Skin of body (tissue), 3 donors: ENCODE measurements at places on chromosomes 6 and 20. TPM values are rescaled to one million over a fixed set of nuclear protein-coding genes. Genes with fewer than 3 reads are reported as not detected.

Gene PSMB8
- total RNA-seq = 15.7 TPM

DNA sequence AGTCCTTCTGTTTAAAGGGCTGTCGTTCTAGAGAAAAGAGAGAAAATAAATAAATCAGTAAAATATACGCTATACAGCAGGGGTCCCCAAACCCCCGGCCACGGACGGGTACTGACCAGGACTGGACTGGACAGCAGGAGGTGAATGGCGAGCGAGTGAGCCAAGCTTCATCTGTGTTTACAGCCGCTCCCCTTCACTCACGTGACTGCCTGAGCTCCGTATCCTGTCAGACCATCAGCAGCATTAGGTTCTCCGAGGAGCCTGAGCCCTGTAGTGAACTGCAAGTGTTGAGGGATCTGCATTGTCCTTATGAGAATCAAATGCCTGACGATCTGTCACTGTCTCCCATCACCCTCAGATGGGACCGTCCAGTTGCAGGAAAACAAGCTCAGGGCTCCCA, 76.5 kb downstream of the ZNF217 start:
- no peak for DNase-seq

Gene E2F3
- 5.6 TPM for total RNA-seq

Gene VARS1
- total RNA-seq = 29.1 TPM

DNA sequence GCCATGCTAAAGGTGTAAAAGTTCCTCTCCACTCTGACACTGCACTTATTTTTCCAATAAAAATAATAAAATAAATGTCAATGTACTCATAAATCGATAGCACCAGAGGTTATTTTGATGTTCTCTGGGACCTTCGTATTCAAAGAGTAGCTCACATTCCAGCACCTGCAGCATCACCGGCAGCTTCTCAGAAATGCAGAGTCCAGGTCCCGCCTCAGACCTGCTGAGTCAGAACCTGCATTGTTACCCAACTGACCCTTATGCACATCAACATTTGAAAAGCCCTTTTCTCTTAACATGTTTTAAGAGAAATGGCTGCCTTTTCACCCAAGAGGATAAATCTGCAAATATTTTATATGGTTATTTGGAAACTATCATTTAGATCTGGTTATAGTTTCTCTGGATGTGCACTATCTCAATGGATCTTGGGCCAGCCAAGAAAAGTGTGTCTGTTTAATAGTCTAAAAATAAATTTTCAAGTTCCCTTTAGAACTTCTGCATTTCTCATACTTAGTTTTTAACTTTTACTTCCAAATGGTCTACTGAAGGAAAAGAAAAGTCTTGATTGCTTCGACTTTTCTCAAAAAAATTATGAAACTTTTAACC, 216.2 kb upstream of the PRDM1 start:
- DNase-seq = no peak

Gene PRL
- 0.39 TPM for total RNA-seq

GRCh38 chr6:136920671-136921380, 1.3 kb upstream of the SLC35D3 start:
- no peak for DNase-seq

- DNase-seq = no peak
These were observed 68.8 kb downstream of the TMEM170B start for GRCh38 chr6:11606332-11606731.

Gene FAM217A
- total RNA-seq = not detected

DNA sequence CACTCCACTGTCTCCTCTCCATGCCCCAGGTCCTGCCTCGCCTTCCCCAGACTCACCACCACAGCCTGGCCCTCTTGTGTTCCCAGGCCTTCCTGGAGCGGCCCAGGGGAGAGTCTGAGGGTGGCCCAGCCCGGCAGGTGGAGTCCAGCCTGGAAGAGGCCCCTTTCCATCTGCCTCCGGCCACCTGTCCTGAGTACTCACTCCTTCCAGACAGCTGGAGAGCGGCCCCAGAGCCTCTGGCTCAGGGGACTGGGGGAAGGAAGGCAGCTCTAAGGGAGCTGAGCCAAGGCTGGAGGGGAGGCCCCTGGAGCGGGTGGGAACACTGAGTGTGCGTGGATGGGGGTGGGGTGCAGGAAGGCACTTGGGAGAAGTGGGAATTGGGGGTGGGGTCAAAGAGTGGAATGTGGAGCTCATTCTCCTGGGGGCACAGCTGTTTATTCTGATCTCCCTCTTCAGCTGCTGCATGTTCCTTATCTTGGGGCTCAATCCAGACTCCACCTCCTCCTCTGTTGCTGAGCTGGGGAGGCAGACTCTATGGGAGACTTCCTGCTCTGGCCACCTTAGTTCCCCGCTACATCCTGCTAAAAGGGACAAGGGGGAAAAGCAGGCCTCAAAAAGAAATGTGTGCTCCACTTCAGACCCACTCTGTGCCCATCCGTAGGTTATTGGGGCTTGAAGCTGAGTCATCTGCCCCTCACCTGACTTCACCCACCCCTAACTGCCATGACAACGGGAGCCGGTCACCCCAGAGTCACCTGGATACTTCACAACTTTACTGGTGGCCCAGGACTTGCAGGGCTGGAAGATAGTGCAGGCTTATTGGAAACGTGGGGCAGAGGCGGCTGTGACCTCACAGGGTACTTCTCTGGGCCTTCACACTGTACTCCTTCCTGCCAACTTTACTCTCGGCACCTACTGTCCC, 19.5 kb upstream of the TAF8 start:
- peak; percentile 74 for DNase-seq

Gene HLA-DRB5
- total RNA-seq = 0.79 TPM

DNA sequence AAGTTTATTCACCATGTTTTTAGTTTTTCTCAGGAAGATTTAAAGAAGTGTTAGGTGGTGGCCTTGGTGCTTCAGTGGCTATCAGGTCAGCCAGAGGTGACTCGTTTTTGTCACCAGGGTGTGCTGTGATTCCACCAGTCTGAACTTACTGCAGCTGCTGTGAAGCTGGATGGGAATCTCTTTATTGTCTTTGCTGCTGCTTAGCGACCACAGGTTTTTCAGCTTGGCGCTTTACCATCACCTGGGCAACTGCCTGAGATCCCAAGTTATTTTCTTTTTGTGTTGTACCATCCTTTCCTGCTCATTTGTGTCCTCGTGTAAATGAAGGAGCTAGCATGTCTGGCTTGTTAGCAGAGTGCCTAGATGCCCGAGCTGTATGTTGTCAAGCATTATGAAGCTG, 146.9 kb downstream of the MACROD2 start:
- peak; percentile 62 for DNase-seq

GRCh38 chr6:42185597-42185996, 9.2 kb downstream of the GUCA1B start:
- no peak for DNase-seq

Gene SENP6
- total RNA-seq = 136 TPM

Gene TXLNB
- total RNA-seq = 15.0 TPM

Gene PLG
- not detected for total RNA-seq

- no peak for DNase-seq
These were observed 89.4 kb downstream of the DTNBP1 start for GRCh38 chr6:15573384-15573783.

DNA sequence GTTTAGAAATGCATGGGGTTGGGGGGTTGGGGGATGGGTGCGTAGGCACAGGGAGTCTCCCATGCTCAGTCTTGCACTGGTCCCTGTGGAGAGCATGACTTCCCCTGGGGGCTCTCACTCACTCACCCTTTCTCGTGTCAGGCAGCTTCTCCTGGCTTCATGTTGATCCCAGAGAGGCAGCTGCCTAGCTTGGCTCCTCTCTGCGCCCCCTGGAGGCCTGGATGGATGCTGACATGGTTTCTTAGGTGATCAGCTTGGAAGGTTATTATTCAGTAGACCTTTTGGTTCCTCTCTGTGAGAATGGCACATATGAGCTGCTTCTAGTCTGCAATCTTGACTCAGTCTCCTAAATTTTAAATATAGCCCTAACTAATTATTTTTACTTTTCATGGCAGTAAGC, 109.3 kb upstream of the FAM83B start:
- DNase-seq = no peak

- DNase-seq = no peak
These were observed 588 bp upstream of the NCOA3 start for GRCh38 chr20:47501116-47501481.

Gene SNAP91
- 1.3 TPM for total RNA-seq

Gene ABCC10
- total RNA-seq = 9.6 TPM

- DNase-seq = peak; percentile 41
These were observed 10.1 kb upstream of the NXT1 start for GRCh38 chr20:23340524-23340923.

Gene CAPN11
- total RNA-seq = 0.89 TPM

Gene RAET1L
- total RNA-seq = 2.8 TPM

- DNase-seq = no peak
These were observed 45.6 kb upstream of the AKIRIN2 start for GRCh38 chr6:87747646-87748045.

Gene ADGRB3
- total RNA-seq = 3.3 TPM

DNA sequence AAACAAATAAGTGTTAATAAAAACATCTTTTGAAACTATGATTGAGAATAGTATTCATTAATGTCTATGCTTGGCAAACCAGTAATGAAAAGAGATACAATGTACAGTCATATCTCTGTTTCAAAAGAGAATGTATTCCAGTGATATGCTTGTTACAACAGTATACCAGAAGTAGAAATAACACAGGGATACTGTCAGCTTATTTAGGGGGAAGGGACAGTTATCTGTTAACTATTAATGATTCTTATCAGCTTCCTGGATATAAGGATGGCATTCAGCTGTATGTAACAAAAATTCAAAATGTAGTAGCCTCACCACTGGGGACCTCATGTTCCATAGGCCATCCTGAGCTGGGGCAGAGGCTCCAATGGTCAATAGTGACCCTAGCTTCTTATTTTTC, 103.8 kb upstream of the TBX18 start:
- DNase-seq = no peak

GRCh38 chr6:36430351-36430750, 12.3 kb downstream of the PXT1 start:
- no peak for DNase-seq

Gene ZNF133
- 20.4 TPM for total RNA-seq

Gene MOXD1
- 15.6 TPM for total RNA-seq

Gene TDRD6
- 0.20 TPM for total RNA-seq

Gene BPI
- total RNA-seq = 7.9 TPM

Gene EPM2A
- 7.9 TPM for total RNA-seq

Gene KCNK15
- 0.59 TPM for total RNA-seq

Gene SLC12A5
- total RNA-seq = 0.69 TPM

DNA sequence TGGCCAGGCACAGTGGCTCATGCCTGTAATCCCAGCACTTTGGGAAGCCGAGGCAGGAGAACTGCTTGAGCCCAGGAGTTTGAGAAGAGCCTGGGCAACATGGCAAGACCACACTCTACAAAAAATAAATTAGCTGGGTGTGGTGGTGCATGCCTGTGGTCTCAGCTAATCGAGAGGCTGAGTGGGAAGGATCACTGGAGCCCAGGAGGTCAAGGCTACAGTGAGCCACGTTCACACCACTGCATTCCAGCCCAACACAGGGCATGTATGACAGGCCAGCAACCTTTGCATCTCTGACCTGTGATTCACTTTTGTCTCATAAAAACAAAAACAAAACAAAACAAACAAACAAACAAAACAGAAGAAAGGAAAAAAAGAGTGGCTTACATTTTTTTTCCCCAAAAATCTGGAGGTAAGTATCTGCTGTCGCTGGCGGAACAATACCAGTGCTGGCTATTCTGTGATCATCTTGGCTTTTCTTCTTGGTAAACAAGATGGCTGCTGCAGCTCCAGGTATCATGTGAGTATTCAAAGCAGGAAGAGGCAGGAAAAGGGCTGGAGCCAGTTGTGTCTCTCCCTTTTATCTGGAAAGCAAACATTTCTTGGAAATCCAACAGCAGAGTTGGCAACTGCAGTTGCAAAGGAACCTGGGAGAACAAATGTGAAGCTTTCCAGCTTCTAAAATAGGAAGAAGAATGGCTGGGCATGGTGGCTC, 40.4 kb upstream of the ZMYND8 start:
- DNase-seq = no peak

DNA sequence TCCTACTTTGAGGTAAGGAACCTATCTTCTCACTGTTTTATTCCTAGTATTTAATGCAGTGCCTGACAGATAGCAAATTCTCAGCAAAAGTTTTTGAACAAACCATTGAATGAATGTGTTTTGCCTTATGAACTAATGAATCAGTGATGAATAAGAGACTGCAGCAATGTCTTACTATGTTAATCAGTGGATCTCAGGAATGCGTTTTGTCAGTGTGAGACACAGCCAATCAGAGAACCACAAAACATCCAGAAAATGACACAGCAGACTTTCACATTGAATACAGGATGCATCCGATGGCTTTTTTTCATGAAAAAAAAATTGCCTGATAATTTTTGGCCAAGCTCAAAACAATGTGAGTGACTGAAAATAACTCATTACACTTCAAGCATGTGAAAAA, 270.5 kb downstream of the BMP2 start:
- DNase-seq = no peak

- DNase-seq = no peak
These were observed 52.0 kb downstream of the ITCH start for GRCh38 chr20:34415079-34415478.

DNA sequence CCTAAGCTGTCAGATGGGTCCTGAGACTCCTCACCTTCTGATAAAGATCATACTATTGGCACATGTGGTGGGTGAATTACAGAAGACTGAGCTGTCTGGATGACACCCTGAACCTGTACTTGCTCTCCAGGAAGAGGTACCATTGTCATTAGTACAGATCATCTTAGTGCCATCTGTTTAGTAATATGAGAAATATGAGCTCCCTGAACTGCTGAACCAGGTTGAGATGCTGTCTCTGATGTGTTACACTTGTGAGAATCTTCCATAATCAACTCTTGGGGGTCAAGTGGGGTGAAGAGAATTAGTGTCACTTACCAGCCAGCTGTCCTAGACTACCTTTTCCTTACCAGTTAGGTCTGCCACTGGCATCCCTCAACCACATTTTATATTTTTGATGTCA, 531.0 kb downstream of the EPHA7 start:
- DNase-seq = no peak

DNA sequence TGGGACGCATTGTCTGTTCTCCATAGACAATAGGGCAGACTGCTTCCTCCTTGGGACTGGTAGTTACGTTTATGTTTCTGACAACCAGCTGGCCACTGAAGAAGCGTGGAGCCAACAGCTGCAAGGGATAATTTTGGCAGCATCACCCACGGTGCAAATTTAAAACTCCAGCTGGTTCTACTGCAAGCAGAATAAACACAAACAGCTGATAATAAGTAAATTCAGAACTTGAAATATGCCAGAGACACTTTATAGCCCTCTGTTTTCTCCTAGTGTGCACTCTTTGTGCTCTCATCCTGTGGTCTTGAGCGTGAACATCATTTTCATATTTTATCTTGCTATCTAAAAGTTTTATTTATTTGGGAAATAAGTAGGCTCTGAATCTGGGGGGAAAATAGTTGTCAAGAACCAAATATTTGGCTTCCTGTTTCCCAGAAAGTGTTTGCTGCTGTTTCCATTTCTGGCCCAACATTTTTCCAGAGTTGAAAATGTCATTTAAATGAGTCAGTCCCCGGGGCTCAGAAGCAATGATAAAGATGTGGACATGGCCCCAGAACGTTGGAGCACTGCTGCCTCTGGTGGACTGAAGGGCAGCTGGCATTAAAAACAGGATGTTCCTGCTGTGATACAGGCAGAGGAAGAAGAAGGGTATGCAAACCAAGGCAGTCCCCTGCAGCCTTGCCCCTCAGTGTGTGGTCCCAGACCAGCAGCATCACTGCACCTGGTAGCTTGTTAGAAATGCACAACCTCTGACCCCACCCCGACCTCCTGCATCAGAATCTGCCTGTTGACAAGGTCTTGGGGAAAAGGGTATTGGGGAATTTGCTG, 12.5 kb upstream of the THBD start:
- peak; percentile 92 for DNase-seq

GRCh38 chr6:34090529-34090928, 55.4 kb downstream of the GRM4 start:
- DNase-seq = no peak
